ENCODE measurements at places on chromosomes 3 and 15. TPM values are rescaled to one million over a fixed set of nuclear protein-coding genes. Genes with fewer than 3 reads are reported as not detected.

TTC21A gene
- 8.3 TPM for total RNA-seq

NAALADL2 gene
- total RNA-seq = 20.7 TPM

ACOX2 gene
- total RNA-seq = 17.0 TPM

CPN2 gene
- not detected for total RNA-seq

AP2M1 gene
- total RNA-seq = 211 TPM

CYP1A1 gene
- 0.82 TPM for total RNA-seq

COL6A5 gene
- not detected for total RNA-seq

CIDEC gene
- 24.6 TPM for total RNA-seq

LRRC58 gene
- total RNA-seq = 12.1 TPM

CLRN1 gene
- total RNA-seq = not detected

TRIM42 gene
- not detected for total RNA-seq

RARB gene
- total RNA-seq = 4.3 TPM

SHF gene
- 5.6 TPM for total RNA-seq

VPS33B gene
- 16.9 TPM for total RNA-seq

UNC45A gene
- 53.0 TPM for total RNA-seq
